ENCODE measurements at places on chromosomes 3 and 15.

DNA sequence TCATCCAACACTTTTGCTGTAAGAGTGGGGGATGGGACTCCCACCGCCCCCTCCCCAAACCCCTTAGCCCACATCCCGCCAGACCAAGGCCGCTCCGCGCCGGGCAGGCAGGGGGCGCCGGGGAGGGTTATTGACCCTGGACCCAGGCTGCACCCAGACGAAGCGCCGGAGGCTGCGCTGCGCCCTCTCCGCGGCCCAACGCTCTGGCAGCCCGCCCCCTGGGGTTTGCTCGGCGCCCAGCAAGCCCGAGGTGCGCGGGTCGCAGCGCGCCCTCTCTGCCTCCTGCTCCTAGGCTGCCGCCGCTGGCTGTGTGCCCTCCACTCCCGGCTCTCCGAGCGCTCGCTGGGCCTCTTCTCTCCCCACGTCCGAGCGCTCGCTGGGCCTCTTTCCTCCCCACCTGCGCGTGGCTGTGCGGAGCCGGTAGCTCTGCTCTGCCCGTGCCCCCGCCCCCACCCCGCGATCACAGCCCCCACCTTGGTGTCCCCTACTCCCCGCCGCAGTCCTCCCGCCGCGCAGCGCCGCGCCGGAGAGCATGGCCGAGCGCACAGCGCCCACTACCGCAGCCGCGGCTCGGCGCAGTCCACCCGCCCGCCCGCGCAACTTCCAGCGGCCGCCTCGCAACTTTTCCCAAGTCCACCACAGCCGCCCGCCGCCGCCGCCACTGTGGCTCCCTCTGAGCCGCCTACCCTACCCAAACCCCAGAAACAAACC is 1.2 kb downstream of the MECOM start:
- peak; percentile 40 for DNase-seq

- no peak for DNase-seq
These were observed 376.8 kb upstream of the C2CD4B start for GRCh38 chr15:62541846-62542245.

DNA sequence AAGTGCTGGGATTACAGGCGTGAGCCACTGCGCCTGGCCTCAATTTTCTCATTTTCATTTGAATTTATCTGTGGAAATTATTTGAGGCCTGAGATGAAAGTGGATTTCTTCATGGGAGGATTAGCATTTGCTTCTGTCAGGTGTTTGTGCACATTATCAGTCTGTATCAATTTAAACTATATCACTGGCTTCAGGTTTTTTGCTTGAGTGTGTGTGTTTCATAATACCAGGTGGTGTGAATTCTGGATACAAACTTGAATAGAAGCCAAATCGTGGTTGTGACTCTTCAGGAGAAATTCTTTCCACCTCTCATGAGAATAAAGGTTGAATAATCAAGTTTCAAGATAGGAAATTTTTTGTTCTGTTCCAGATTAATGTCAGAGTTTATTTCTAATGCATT is 56.4 kb downstream of the CGGBP1 start:
- DNase-seq: no peak

GRCh38 chr15:74414603-74415338 is 19.0 kb downstream of the SEMA7A start:
- DNase-seq: no peak

- no peak for DNase-seq
These were observed 242.2 kb downstream of the SLCO3A1 start for GRCh38 chr15:92095693-92096092.

- no peak for DNase-seq
These were observed 292.8 kb upstream of the TMC3 start for GRCh38 chr15:81666839-81667238.

DNA sequence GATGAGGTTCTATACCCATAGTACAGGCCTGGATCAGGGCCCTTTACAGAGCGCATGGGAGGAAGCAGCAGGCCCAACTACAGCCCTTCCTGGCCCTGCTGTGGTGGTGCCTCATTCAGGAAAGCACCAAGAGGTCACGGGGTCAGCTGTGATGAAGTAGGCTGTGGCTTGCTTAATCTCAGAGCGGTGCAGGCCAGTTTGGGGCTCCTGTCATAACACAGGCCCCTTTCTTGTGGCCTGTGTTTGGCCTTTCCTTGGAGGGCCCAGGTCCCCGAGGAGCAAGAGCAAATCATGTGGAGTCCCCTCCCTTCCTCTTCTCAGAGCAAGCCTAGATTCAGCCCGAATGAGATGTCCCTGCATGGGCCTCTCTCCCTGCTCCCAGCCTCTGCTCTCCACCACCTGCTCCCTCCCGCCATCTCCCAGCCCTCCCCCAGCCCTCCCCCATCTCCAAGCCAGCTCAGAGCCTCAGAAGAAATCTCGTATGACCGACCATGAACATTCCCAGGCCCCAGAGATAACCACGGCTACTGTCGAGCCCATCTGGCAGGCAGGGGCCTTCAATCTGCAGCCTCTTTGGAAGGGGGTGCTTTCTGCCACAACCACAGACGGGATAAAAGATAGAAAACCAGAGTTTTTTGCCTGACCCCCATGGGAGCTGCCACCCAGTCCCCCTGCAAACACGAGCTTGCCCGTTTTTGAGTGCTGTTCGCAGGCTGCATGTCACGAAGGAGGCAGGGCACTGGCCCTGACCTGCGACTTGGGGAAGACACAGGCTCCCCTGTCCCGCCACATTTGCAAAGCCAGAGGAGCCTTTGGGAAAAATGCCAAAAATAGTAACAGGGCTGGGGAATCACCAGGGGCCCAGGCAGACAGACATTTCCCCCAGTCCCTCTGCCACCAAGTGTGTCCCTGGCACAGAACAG is 32.3 kb upstream of the DUSP7 start:
- DNase-seq: peak; percentile 20

- no peak for DNase-seq
These were observed 583.4 kb upstream of the SGO1 start for GRCh38 chr3:20769430-20769829.

DNA sequence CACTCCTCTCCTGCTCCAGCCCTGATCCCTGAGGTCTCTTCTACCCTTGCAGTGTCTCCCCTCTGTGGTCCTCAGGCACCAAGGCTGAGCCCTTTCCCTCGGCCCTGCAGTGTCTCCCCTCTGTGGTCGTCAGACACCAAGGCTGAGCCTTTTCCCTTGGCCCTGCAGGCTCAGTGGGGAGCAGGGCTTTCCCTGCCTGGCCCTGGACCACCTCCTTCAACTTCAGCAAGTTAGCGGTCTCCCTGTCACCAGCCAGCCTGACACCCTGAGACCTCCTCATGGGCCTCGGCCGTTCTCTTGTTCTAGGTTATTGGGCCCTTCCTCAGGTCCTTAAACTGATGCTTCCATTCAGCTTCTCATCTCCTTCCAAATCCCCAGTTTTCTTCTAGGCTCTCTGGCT is 4.3 kb downstream of the NRROS start:
- no peak for DNase-seq

- peak; percentile 66 for DNase-seq
These were observed 9.2 kb upstream of the TMEM212 start for GRCh38 chr3:171833789-171834460.

- DNase-seq: no peak
These were observed 45.5 kb downstream of the ZIC4 start for GRCh38 chr3:147360646-147361453.

DNA sequence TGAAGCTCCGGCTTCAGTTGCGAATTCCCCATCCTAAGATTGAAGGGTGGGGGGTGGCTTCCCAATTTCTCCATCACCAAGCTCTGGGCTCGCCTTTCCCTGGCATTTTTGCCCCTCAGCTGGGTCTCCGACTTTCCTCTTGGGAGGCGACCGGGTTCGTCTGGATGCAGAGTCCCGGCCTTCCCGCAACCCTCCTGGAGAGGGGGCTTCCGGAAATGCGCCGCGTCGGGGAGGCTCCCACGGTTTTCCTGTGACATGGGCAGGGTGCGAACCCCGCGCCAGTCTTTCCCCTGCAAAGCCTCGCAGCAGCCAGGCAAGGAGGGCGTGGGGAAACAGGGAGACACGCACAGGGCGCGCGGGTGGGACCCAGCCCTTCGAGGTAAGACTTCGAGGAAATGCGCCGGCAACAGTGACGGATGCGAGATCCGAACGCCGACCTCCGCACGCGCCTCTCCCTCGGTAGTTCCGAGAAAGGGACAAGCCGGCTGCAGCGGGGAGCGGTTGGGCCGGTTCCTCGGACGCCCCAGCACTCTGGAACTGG is 466 bp upstream of the HCN4 start:
- no peak for DNase-seq

- no peak for DNase-seq
These were observed 590.1 kb upstream of the CBLB start for GRCh38 chr3:106458952-106459351.

GRCh38 chr3:55406696-55407425 is 80.2 kb downstream of the WNT5A start:
- DNase-seq: peak; percentile 38

Measured in fibroblast of skin of scalp (primary cell).